ENCODE measurements at places on chromosomes 1 and 21. TPM values are rescaled to one million over a fixed set of nuclear protein-coding genes. Genes with fewer than 3 reads are reported as not detected.

Gene ZBTB8B
- under 0.01 TPM for total RNA-seq

Gene FCRL4
- total RNA-seq = not detected

DNA sequence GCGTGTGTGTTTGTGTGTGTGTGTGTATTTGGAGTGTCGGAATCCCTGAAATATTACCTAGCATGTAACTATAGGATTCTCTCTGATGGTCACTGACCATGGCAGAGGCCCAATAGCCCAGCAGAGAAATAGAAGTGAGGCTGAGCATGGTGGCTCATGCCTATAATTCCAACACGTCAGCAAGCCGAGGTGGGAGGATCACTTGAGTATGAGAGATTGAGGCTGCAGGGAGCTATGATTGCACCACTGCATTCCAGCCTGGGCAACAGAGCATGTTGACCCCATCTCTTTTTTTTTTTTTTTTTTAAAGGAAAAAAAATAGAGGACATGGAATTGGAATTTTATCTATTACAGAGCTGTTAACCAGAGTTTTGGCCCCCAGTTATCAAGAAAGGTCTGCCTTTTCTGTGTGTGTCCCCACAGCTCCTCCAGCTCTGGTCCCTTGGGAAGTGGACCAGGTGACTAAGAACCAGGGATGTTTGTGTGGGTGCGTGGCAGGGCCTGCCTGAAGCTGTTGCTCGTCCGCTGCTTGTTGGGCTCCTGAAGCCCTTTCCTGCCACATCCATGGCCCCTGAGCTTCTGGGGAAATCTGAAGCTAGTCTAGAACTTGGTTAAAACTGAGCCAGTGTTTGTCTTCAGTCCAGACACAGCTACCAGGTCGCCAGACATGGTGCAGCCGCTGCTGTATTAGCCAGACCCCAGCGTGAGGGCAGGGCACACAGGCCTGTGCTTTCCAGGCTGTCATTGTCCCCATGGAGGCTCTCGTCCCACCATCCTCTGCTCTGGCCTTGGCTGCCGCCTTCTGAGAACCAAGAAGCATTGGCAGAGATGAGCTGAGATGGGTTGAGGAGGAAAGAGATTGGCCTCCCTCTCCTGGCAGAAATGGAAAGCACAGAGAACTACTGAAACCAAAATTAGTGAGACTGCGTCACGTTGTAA, 25.5 kb downstream of the CAPN9 start:
- no peak for DNase-seq
- H3K27me3 ChIP-seq = no peaks in the 10 kb centered on the region
- H3K36me3 ChIP-seq = no peaks in the 10 kb centered on the region

DNA sequence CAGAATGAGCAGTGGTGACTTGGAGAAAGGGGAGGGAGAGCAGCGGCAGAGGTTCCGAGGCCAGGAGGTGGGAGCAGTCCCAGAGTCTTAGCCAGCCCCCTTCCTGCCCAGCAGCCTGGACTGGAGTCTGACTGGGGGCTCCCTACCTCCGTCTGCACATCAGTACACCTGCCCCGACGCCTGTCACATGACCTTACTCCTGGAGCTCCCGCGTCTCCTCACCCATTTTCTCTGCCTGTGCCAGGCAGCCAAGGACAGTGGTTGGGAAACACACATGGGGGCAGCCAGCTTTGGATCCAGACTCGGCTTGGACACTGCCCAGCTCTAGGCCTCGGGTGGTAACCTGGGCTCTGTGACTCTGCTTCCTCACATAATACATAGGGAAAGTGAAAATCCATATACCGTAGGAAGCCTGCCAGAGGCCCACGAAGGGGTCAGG, 16.9 kb downstream of the ACTRT2 start:
- DNase-seq = no peak
- H3K27ac ChIP-seq = no peak overlapping the region
- no peak overlapping the region for H3K4me3 ChIP-seq
- H3K4me1 ChIP-seq = peaks cover 3% of the 10 kb centered on the region

- H3K4me1 ChIP-seq = no peaks in the 10 kb centered on the region
- no peaks in the 10 kb centered on the region for H3K27me3 ChIP-seq
- H3K27ac ChIP-seq = no peak overlapping the region
- no peak overlapping the region for H3K4me3 ChIP-seq
- no peaks in the 10 kb centered on the region for H3K36me3 ChIP-seq
These were observed 170.3 kb upstream of the DUSP10 start for GRCh38 chr1:221912230-221912629.

DNA sequence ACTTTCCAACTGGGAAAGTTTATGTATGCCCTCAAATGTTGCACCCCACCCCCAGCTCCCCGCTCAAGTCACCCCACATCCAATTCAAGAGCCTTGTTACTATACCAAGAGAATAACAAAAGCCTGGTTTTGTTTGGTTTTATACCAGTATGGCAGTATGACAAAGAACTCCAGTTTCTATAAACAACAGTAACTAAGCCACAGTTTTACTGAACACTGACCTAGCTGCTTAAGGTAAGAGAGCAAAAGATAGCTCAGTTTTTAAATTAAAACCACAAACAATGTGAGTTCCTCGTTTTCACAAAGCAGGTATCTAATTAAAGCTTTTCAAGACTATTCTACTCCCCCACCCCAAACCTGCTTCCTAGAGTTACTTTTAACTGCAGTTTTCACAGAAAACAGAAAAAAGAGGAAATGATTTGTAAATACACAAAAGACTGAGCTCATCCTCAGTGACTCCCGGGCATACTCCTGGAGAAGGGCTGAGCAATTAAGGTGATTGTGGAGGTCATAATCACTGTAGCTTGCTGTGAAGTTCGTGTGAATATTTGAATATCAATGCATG, 59.3 kb upstream of the LHX8 start:
- H3K4me1 ChIP-seq = no peaks in the 10 kb centered on the region
- DNase-seq = no peak
- no peak overlapping the region for H3K27ac ChIP-seq
- no peaks in the 10 kb centered on the region for H3K36me3 ChIP-seq
- H3K27me3 ChIP-seq = no peaks in the 10 kb centered on the region

DNA sequence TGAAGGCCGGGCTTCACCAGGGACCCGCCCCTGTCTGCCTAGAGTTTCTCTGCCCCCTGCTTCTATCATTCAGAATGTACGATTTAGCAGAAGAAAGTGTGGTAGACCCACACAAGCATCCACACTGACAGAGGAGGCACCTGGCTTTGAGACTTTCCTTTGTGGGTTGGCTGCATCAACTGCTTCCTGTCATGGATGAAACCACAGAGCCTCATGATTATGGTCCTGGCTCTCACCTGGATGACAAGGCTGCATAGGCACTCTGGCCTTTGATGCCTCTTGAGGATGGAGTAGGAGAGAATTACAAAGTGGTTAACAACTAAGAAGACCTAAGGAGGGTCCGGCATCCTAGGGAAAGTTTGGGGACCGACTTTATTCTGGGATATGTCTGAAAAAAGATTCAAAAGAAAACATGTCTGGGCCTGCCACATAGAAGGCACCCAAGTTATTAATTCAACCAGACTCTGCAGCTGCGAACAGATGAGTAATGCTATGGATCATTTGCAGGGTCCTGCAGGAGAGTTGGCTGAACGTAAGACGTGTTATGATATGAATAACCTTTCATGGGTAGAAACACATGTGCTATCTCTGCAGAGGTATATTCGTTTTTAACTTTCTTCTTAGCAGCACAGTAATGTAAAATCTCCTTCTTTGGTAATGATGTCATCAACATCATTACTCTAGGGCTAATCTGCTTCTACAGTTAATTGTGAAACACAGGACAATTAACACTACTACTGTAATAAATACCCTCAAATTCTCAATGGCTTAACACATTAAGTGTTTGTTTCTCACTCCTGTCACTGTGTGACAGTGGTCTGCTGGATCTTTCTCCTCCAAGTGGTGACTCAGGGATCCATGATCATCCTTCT, 136.2 kb downstream of the SLC35F3 start:
- H3K36me3 ChIP-seq = no peaks in the 10 kb centered on the region
- no peaks in the 10 kb centered on the region for H3K27me3 ChIP-seq

Data from ascending aorta (tissue), 2 donors.